Kidney capillary endothelial cell (primary cell): ENCODE measurements at places on chromosomes 11 and 22.

DNA sequence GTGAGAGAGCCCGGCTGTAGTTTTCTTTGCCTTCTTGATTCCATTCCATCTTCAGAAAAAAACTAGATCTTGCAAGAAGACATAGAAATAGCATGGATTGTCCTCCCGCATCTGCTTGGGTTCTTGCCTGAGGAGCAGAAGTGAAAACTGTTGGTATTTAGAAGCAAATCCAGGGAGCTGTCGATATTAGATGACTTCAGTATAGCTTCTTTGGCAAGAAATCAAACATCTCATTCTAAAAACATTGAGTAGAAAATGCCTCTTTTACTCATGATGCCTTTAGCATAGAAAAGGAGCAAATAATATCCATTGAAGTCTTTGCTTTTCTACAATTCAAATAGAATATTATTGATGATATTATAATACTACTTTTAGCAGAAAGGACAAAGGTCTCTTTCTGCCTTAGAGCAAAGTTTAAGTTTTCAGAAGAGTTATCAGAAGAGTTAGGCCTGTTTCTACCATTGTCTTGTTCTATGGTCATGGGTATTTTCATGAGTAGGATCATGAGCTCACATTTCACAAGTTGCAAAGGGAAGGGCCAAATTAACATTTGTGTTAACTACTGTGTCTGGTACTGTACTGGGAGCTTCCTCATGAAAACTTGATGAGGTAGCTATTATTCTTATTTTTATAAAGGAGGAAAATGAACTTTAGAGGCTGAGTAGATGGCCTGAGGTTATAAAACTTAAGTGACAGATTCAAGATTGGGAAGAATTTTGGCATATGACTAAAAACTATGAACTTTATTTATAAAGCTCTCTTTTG, 49.7 kb downstream of the EXT2 start:
- no peak for DNase-seq

DNA sequence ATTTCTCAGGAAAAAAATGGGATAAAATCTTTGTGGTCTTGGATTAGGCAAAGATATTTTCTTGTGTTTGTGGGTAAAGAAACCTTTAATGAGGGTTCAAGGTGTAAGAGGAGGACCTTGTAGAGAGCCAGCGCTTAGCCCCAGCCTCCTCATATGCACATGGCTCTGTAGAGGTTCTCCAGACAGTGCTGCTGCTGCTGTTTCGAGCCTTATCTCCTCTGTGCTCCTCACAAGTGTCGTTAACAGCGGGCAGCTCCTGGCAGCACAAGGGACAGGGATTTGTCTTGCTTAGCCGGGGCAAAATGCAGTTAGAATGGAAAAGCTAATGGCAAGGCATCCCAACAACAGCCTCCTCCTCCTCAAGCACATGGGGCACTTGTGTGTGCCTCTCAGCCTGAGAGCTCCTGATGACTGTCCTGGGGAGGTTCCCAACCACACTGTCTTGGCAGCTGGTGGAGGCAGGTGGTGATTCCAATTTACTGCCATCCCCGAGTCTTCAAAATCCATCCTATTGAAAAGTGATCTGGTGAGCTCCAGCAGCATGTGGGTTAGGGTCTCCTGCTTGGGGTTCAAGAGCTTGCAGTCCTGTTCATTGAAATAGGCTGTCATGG, 7.6 kb upstream of the MSANTD2 start:
- DNase-seq = no peak

DNA sequence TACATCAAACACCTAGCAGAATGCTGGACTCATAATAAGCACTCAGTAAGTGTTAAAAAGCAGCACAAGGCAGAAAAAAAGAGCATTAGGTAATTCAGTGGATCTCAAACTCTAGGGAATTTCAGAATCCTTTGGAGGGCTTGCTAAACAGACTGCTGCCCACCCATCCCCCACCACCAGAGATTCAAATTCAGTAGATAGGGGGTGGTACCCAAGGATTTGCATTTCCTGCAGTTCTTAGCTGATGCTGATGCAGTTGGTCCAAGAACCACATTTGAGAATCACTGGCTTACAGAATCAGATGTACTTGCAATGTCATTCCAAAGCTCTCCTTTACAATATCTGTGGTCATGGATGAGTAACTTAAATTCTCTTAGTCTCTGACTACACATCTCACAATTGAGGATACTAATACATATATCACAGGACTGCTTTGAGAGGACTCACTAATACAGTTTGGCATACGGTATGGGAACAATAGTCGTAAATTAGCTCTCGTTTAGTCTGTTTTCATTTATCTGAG, 664.5 kb downstream of the KCNA4 start:
- DNase-seq = no peak

DNA sequence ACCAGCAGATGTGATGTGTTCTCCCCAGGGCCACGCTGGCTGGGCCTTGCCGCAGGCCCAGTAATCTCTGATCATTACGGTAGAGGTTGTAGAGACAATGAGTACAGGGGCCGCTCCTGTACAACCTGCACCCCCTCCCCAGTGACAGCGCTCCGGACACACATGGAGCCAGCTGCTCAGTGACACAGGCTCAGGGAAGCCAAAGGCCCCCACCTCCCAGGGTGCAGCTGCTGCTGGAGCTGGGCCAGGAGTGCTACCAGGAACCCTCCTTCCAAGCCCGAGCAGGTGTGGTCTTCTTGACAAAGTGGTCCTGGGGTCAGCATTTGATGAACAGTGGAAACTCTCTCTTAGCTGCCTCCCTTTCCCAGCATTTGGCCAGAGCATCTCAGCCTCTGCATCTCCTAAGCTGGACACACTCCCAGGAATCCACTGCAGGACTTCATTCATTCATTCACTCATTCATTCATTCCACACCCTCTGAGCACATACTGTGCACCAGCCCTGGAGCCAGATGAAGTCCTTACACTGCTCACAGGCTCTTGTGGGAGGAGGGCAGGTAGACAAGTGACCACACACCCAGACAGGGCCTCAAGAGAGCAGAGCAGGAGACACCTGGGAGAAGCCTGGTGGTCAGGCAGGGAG, 49.6 kb upstream of the MPEG1 start:
- DNase-seq = no peak

DNA sequence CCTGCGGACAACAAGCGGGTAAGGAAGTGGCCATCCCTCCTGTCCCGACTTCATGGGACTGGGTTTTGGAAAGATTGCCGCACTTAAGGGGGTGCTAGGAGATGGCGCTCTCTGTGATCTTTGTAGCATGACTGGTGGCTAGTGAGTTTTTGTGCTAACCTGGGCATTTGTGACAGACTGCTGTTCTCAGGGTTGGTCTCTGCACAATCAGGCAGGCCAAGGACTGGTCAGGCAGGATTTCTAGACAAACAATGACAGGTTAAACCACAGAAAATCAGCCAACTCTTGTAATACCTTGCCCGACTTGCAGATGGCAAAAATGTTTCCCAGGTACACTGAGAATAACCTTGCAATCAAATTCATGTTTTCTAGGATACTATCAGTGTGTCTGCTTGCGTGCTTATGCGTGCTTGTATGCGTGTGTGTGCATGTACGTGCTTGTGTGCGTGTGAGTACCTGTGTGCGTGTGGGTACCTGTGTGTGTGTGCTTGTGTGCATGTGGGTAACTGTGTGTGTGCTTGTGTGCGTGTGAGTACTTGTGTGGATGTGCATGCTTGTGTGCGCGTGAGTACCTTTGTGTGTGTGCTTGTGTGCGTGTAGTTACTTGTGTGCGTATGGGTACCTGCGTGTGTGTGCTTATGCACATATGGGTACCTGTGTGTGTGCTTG, 25.6 kb upstream of the SORL1-AS1 start:
- DNase-seq = no peak

DNA sequence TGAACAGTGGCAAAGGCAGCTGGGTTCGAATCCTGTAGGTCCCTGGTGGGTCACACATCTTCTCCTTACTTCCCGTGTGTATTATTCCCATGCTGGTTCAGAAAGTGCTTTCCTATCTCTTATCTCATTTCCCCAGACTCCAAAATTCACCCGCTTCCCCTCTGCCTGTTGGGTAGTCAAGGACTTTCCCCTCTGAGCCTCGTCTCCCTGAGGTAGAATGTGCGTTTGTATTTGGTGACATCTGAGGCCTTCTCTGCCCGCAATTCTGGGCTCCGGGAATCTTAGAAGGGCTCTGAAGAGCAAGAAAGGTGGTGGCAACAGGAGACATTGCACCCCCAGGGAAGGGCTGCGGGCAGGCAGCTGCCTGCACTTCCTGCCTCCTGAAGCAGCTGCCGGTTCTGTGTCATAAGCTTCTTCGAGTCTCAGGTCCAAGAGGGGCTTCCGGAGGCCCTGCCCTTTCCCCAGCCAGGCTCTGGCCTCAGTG, 5.9 kb downstream of the LRRC32 start:
- DNase-seq = peak; percentile 61

- DNase-seq = no peak
Measured at GRCh38 chr11:5129457-5129877, 8.7 kb downstream of the OR52A5 start.

- no peak for DNase-seq
Measured at GRCh38 chr11:118318124-118318523, 13.6 kb downstream of the CD3E start.

GRCh38 chr11:60942970-60943565, 8.9 kb downstream of the SLC15A3 start:
- no peak for DNase-seq

- DNase-seq = no peak
Measured at GRCh38 chr11:47143322-47143721, 33.4 kb downstream of the ARFGAP2 start.

- DNase-seq = no peak
Measured at GRCh38 chr11:44966694-44967093, 16.0 kb upstream of the TP53I11 start.

GRCh38 chr11:2536440-2536989, 91.7 kb downstream of the KCNQ1 start:
- no peak for DNase-seq

DNA sequence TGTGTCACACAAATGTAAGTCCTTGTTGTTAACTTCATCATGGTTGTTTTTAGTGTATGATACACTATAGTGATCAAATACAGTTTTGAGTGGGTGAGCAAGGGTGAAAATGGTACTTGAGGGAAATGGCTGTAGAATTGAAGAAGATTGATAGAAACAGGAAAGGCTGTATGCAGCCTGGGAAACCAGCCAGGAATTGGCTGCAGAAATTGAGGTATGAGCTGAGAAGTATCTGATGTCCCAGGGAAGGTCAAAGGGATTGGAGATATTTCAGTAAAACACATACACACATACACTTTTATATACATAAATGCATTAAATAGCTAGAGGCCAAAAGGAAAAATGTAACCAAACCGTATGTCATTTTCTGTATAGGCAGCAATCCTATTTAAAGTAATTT, 13.1 kb upstream of the YAP1 start:
- no peak for DNase-seq

DNA sequence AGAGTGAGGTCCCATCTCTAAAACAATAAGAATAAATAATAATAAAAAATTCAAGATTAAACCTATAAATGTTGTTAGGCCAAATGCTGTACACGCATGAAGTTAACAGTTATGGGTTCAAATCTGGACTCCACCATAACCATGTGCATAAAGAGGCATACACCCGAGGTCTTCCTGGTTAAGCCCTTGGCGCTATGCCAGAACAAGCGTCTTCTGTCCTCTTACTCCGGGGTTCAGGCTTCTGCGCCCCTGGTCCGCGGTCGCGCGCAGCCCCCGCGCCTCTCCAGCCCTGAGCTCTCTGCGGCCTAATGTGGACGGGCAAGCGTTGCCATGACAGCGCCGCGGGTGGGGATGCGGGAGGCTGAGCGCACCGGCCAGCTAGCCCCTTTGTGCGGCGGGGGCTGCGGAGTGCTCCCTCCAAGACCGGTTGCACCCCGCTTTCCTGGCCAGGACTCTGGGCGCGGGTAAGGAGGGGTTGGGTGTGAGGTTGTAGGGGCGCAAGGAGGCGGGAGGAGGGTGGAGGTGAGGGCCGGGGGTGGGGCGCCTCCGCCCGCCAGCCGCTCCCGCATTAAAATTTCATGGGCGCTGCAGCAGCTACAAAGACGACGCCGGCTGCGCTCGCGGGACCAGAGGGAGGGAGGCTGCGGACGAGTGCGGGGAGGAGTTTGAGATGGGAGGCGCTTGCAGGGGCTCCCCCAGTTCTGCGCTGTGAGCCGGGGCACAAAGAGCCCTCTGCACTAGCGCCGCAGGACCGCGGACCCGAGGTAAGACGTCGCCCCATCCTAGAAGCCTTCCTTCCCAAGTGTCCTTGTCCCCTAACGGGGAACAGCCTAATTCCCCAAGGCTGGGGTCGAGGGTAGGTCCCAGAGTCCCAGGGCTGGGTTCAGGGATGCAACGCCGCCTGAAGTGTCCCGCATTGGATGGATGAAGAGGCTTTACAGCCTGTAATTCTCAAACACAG, at the start of gene MIAT:
Gene MIAT (plus strand): TSS at position 698 of the 961 bp plus-strand sequence.
- no peak for DNase-seq

DNA sequence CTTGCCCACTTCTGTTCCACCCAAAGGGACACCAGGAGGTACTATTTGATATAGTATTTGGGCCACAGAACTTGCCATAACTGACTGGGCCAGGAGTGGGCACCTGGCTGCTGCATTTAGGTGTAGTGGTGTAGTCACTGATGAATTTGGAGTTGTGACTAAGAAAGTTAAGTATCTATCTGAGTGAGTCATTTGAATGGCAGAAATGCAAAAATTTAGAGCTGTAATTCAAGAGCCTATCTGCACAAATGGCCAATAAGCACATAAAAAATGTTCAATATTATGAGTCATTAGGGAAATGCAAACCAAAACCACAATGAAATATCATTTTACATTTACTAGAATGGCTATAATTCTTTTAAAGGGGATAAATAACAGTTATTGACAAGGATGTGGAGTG, 14.7 kb downstream of the GLYATL2 start:
- DNase-seq = no peak

DNA sequence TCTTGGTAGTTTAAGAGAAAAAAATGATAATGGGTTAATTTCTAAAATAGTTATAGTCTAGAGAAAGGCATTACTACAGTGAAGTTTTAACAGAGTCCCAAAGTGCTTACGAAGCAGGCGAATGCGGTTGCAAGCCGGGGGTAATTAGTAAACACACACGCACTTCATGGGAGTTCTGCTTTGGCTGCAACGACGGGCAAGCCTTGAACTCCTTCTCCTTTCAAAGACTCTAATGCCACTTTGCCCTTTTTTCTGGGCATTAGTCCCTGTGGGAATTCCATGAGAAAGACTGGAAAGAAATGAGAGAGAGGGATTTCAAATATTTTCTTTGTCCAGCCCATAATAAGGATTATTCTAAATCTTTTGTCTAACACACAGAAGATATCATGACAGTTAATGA, 66.1 kb downstream of the TENM4 start:
- DNase-seq = no peak

DNA sequence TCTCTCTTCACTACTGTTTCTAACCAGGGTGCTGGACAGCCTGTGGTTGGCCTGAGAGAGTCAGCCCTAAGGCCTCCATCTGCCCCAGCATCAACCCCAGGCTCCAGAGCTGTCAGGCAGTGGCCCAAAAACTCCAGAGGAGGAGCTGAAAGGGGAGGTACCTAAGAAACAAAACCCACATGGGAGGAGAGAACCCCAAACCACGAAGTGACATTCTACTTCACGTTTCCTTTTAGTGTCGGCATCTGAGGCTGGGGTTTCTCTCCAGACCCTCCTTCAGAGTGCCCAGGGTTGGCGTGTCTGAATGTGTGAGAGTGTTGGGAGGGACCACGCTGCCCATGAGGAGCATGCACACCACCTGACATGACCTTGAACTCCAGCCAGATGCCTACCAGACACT, 69.8 kb upstream of the NNMT start:
- DNase-seq = no peak
